Activated gamma-delta T cell treated with anti-CD3 and anti-CD28 coated beads, Interleukin-2, amount 50 U/mL, for 16 hours (primary cell): ENCODE measurements at places on chromosomes 1 and 21.

DNA sequence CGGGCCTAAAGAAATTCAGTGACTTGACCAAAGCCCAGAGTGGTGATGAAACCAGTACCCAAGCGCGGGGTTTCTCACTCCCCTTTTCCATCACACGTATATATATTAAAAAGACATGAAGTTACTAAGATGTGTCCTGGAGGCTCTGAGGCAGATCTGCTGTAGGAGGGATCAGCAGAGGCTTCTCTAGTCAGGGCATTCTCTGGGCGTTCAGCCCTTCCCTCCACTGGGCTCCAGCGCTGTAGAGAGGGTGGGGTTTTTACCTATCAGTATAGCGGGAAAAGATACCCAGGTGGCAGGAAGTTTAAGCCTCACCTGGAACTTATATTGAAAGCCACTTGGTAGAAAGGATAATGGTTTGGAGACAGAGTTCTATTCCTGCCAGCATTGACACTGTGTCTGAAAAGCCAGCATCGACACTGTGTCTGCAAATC, 862 bp upstream of the PLEKHO1 start:
- no peak for DNase-seq

DNA sequence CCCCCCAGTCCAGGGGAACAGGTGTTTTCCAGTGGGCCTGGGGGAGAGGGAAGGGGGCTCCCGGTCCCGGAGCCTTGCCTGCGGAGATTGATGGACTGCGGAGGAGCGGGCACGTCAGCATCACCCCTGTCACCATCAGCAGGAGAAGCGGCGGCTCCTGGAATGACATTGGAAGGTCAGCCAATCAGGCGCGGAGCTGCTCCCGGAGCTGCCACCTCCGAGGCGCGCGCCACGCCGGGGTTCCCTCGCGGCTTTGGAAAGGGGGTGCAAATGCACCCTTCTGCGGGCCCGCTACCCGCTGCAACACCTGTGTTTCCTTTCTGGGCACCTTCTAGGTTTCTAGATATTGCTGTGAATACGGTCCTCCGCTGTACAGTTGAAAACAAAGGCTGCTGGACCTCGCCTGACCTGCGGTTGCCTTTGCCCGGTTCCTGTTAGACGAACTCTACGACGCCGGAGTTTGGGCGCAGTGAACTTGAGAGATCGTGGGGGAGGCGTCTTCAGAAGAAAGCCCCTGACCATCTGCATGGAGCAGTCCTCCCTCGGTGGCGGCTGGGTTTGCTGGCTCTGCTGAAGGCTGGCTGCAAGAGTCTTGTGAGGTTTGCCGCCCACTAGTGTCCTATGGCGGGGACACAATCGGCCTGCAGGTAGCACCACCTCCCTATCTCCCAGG, 5.3 kb downstream of the DSCAM start:
- no peak for DNase-seq

DNA sequence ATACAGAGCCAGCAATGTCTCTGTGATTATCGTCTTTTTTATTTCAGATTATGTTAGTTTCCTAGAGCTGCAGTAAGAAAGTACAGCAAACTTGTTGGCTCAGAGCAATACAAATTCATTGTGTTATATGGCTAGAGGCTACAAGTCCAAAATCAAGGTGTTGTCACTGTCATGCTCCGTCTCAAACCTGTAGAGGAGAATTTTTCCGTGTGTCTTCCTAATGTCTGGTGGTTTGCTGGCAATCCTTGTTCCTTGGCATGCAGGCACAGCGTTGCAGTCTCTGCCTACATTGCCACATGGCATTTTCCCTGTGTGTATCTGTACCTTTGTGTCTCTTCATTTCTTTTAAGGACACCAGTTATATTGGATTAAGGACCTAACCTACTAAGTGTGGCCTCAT, 244.4 kb downstream of the LRRIQ3 start:
- no peak for DNase-seq

DNA sequence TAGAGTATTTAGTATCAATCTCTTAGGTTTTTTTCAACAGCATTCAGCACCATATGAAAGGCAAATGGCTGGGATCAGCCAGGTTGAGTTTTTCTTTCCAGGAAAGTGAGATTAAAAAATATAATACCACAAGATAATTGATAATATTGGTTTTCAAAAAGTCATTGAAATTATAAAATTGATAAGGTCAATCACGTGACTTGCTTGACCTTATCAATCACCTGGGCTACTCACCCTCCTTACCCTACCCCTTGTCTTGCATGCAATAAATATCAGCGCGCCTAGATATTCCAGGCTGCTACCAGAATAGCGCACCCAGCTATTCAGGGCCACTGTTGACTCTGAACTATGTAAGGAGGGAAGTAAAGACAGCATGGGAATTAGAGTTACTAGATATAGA, 31.5 kb downstream of the EBNA1BP2 start:
- no peak for DNase-seq

DNA sequence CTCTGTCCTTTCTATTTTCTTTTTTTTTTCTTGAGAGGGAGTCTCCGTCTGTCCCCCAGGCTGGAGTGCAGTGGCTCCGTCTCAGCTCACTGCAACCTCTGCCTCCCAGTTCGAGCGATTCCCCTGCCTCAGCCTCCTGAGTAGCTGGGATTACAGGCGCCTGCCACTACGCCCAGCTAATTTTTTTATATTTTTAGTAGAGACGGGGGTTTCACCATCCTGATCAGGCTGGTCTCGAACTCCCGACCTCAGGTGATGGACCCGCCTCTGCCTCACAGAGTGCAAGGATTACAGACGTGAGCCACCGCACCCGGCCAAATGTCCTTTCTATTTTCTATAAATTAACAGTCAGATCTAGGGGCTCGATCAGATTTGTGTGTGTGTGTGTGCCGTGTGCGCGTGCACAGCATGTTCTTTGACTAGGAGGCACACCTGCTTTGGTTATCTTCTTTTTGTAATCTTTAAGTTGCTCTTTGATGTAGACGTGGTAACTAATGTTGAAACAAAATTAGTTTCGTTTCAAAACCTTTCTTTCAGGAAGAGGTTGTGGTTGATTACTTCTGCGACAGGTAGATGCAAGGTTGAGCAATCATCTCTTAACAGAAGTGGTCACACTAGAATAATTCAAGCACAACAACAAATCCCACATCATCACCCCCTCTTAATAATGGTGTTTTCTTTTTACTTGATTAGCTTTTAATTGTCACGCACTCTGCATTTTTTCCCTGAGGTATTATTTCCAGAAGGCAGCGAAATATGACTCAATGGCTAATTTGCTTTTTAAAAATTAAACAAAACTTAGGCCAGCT, 779 bp upstream of the DEGS1 start:
- DNase-seq = peak; percentile 14

- no peak for DNase-seq
Measured at GRCh38 chr1:30974536-30974935, 66.0 kb upstream of the SDC3 start.

GRCh38 chr1:91374086-91374485, 30.6 kb downstream of the HFM1 start:
- DNase-seq = no peak

- DNase-seq = no peak
Measured at GRCh38 chr1:226816576-226816975, 53.8 kb upstream of the PSEN2 start.

GRCh38 chr1:88079036-88079435, 605.0 kb upstream of the PKN2 start:
- DNase-seq = no peak

GRCh38 chr21:23732776-23733175, 1874.5 kb downstream of the MRPL39 start:
- no peak for DNase-seq

DNA sequence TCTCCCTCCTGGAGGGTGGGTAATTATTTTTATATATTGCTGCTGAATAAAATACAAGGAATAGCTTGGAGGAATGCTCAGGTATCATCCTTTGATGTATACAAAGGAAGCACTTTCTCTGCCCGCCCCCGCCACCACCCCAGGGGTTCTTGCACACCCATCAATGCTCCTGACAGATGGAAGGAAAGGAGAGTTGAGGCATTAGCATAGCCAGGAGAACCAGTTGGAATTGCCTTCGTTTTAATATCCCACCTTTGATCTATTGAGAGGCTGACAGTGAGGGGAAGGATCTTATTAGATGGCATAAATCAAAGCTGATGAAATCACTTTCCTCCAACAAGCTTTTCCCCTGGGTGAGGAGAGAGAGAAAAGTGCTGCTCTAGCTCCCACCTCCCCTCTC, 71.1 kb downstream of the LGR6 start:
- no peak for DNase-seq

- no peak for DNase-seq
Measured at GRCh38 chr1:218917656-218918055, 256.0 kb upstream of the LYPLAL1 start.

DNA sequence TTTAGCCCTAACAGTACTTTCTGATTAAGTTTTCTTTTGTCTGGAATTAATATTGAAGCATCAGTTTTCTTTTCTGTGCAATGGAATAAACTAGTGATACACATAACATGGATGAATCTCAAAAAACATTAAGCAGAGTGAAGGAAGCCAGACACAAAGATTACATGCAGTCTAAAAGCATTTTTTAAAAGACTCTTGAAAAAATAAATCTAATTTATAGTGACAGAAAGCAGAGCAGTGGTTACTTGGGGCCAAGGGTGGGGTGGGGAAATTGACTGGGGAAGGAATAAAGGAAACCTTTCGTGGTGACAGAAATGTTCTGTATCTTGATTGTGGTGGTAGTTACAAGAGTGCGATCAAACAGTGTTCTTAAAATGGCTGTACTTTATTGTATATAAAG, 20.2 kb upstream of the ST6GALNAC3 start:
- DNase-seq = no peak

DNA sequence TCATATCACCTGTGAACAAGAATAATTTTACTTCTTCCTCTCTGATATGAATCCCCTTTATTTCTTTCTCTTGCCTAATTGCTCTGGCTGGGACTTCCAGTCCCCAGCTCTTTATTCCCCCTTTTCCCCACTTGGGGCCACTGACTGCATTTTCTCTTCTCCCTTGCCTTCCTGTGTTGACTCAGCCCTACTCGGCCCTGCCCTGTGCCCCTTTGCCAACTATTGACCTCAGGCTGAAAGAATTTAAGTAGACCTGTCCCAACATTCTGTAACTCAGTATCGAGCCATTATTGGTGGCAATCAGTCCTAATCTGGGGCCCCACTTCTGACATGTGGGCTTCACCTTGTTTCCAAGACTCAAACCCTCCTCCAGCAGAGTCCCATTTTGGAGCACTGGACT, 60.6 kb upstream of the STUM start:
- no peak for DNase-seq

DNA sequence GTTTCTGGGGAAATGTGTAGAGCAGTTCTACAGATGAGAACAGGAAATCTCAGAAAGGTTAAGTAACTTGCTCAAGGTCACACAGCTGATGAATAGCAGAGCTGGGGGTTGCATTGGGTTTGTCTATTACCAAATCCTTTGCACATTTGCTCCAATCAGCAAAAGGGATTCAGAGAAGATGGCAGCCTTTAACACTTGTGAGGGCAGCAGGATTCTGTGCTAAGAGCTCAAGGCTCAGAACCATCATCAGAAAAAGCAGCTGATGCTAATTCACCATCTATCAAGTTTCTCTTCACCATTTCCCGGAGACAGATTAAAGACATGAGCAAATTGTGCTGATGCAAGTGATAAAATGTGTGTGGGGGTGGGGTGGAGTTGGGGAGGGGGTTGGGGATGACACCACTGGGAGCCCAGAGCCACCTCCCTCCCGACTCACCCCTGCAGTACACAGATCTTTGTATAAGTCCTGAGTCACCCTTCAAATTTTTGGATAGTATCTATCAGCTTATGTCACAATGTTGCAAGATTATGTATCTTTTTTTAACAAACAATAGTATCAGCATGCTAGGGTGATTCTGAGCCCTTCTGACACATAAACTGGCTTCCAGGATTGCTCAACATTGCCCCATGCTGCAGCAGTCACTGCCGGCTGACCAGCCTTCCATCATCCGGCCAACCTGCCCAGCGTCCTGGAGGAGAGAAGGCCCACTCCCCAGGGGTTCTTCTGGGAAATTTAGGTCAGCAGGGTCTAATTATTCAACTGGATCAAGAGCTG, 2.8 kb upstream of the SPSB1 start:
- no peak for DNase-seq

- no peak for DNase-seq
Measured at GRCh38 chr1:113940365-113941244, 11.5 kb downstream of the HIPK1 start.

DNA sequence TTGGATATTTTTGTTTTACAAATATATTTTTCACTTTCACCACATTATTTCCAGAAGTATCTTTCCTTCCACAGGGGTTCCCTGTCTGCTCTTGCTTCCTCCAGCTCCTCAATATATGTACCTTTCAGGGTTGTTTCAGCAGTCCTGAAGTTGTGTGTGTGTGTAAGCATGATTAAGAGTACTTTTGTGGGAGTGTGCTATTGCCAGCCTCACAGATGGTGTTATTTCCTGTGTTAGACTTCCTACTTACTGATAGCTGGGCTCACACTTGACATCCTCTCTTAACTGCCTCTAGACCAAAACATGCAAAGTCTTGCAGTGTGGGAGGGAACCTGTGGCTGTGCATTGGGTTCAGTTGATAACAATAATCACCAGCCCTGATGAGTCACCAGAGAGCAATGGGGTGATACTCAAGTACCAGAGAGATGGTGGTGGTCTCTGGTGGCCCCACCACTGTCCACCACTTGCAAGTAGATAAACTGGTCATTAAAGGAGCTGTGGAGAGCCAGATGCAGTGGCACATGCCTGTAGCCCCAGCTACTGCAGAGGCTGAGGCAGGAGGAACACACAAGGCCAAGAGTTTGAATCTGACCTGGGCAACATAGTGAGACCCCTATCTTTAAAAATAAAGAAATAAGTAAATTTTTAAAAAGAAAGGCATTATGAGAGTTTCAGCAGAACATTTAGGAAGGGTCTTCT, 126.7 kb downstream of the NR5A2 start:
- DNase-seq = peak; percentile 44

DNA sequence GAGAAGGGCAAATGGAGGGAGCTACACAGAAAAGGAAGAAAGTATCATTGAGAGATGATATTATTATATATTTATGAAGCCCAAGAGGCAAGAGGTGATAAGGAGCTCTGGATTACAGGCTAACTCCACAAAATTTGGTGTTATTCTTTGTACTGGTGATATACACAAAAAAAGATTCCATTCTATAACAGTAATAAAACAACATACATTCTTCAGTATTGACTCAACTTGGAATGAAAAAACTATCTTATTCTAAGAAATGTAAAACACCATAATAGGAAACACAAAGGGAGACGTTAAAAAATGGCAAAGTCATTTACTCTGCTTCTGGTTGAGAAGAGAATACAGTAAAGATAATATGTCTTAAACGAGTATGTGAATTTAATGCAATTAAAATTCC, 99.4 kb downstream of the TEX35 start:
- DNase-seq = no peak

GRCh38 chr1:153490272-153491051, 30.0 kb upstream of the S100A7 start:
- DNase-seq = no peak

DNA sequence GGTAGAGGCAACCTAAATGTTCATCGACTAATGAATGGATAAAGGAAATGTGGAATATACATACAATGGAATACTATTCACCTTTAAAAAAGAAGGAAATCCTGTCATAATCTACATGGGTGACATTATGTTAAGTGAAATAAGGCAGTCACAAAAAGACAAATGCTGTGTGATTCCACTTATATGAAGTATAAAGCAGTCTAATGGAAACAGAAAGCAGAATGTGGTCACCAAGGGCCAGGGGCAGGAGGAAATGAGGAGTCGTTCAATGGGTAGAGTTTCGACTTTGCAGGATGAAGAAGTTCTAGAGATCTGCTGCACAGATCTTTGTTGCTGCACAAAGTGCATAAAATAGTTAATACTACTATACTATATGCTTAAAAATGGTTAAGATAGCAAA, 7.8 kb downstream of the DIPK1A start:
- DNase-seq = no peak
